ENCODE measurements at places on chromosomes 3 and 15.

GRCh38 chr3:112056451-112056929 is 22.0 kb downstream of the TMPRSS7 start:
- no peak for DNase-seq

- DNase-seq: no peak
Measured at GRCh38 chr15:77867266-77868047, 210.1 kb downstream of the TBC1D2B start.

GRCh38 chr3:185825006-185825638 is at the start of gene IGF2BP2:
IGF2BP2 (minus strand) TSS chr3:185825042; CDS start chr3:185824960, 82 bp downstream.
- no peak for DNase-seq

DNA sequence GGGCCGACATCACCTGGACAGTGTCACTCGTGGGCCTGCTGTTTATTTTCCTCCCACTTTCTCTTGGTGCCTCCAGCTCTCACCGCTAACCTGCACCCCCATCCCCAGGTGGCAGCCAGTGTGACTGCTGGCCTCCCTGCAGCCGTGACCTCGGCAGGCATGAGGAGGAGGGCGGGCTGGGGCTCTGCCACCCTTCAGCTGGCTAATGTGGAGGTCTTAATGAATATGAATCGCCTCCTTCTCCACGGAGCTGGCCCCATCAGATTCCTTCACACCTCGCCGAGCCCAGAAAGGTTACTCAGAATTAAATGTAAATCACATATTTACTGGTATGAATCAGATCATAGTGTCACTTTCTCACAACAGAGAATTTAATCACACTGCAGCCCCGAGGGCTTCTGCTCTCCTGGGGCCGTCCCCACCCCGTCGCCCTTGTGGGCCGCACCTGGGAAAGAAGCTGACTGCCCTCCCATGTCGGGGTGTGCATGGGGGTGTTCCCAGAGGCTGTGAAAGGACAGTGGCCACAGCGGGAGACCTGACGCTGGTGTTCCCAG is 171.1 kb upstream of the TLE3 start:
- DNase-seq: no peak

DNA sequence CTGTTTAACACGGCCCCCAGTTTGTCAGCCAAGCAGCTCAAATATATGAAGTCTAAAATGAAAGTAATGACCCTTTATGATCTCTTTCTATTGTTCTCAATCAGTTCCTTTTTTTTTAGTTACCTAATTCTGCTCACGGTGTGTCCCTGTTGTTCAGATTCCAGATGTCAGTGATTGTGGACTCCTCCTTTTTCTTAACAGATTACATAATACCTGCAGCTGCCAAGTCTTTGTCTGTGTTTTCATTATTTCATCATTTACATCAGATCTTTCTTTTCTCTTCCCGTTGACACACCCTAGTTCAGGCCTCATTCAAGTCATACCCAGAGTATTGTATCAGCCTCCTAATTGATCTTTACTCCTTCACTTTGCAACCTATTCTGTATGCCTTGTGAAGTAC is 56.1 kb upstream of the SKIL start:
- DNase-seq: no peak

DNA sequence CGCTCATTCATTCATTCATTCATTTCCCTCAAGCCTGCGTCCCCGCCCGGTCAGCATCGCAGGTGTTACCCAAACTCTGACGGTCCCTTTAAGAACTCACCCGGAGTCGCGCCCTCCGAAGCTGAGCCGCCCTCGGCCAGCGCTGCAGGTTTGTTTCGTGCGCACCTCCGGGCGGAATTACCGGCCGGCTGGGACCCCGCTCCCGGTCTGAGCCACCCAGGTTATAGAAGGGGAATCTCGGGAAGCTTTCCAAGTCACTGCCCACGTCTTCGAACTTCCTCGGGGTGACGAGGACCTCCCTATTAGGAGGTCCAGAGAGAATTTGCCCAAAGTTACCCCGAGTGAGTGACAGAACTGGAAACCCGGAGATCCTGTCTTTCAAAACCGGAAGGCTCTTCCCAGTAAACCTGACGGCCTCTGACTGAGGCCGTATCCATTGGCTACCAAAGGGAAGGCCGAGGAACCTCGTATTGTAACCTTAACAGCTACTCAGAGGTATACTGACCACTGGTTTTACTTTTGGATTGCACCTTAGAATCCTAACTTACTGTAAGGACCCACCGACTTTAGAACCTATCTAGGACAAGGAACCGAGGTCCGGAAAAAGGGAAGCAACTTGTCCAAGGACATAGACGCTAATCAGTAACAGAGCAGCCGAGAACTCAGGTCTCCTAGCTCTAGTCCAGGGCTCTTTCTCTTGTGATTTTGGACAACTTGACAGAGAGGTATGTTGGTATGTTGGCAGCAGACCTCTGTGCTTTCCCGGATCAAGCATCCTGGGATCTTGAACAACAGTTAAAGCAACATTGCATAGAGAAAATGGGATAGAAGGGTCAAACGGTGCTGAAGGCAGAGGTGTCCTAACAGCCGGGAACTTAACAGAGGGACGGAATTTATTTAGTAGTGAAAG is 788 bp upstream of the DLG1 start:
- peak; percentile 21 for DNase-seq

- DNase-seq: no peak
Measured at GRCh38 chr15:27250223-27250622, 279.2 kb downstream of the GABRG3 start.
